ENCODE measurements at places on chromosomes 3 and 15.

DNA sequence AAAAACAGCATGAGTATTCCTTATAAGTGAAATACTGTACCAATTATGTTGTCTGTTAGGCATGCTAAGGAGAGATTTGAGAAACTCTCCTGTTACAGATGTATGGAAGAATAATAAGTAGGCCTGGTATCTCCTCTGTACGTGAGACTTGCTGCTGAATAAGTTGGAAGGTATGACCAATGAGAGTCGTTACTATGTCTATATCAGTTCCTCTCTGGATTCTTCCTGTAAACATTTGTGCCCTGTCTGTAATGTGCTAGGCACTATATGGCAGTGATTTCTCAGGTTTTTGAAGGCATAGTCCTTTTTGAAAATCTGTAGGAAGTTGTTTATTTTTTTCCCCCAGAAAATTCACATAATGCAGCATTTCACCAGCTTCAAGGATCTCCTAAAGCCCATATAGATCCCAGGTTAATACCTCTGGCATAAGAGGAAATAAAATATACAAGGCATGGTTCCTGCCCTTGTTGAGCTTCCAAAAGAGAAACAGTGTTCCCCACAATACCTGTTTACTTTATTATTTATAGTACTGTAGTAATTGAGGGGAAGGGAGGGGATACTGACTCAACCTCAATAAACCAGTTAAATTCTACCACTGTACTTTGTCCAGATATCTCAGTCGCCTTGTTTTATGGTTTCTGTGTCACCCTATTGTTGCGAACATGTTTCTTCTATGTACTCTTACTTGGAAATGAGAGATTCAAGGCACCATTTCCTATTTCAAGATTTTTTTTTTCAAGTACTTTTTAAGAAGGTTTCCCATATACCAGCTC is 28.6 kb downstream of the MAP2K5 start:
- DNase-seq = no peak

DNA sequence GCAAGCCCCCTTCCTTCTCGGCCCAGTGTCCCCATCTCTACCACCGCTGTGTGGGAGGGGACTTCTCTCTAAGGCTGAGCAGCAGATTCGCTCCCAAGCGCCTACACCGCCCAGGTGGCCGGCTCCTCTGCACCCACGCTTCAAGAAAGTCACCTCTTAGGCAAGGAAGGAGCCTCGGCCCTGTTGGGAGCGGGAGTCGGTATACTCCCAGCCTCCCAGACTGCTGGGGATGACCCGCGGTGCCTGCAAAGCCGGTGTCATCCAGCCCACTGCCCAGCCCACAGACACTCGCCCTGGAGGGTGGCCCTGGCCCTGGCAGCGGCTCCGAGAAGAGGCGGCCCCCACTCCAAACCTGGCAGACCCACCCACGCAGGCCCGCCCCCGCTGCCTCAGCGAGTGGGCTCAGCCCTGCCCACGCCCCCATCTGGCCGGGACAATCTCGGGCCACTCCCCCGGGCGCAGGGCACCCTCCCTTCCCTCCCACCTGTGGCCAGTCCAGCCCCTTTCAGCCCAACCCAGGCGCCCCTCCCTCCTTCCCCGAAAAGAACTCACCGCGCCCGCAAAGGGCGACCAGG is 396 bp downstream of the CHRNB4 start:
- peak; percentile 35 for DNase-seq

DNA sequence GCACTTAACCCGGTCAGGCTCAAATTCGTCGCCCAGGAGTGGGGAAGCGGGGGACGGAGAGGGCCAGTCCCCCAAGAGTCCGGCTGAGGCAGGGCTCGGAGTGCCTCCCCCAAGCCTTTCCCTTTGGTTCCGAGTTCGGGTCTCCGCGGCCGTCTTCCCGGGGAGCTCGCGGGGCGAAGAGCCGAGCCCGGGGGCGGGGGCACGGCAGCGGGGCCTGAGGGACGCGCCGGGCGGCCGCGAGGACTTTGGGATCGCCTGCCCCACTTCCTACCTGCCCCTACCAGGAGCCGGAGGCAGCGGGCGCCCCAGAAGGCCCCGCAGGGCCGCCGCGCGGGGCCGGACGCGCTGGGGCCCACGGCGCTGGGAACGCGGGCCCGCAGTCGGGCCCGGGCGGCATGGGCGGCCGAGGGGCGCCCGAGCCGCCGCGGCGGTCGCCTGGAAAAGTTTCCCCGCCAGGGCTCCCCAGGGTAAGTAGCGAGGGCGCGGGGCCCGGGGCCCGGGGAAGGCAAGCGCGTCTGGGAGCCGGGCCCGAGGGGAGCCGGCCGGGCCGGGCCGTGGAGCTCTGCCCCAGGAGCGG is 2.8 kb downstream of the FURIN start:
- peak; percentile 51 for DNase-seq

- no peak for DNase-seq
These were observed 866.1 kb downstream of the NSUN3 start for GRCh38 chr3:94928921-94929320.

DNA sequence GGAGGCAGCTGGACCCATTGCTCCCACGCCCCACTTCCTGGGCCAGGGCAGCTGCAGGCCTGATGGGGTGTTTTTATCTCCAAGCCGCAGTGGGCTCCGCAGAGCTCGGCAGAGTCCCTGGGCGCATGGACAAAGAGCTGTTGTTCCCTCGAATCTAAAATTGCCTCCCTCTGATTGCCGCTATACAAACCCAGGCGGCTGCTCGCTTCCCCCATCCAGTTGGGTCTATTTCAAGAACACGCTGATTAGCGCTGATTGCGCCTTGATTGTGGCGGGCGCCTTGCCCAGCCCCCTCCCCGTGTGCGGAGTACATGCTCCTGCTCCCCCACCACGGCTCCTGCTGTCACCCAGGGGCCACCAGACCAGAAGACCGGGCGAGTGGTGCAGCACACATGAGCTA is 43.4 kb upstream of the SLC6A1 start:
- DNase-seq = no peak

Data from left colon (tissue), 2 donors.